ENCODE measurements at places on chromosomes 2 and 18.

DNA sequence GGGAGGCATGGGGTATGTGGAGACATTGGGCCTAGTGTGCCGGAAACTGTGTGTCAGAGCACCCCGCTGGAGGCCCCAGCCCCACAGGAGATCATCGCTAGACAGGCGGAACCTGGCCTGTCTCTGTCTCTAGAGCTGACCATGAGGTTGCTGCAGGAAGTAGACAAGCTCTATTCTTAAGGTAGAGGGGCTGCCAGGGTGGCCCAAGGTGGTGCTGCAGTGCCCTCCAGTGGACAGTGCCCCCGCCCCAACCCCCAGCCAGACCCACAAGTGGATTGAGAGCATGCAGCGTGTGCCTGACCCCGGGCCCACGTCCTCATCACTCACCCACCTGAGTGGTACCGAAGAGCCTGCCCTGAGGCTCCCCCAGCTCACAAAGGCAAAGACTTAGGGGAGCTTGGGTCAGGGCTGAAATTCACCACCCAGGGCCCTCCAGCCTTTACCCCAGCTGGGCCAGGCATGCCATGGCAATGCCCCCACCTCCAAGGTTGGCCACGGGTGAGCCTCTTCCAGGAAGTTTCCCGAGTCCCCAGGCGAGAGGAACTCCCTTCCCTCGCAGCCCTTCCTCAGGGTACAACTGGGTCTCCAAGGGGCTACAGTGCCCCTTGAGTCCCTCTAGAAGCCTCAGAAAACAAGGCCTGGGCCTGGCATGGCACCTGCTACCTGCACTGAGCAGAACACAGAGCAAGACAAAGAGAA lies 155.0 kb downstream of the TTC32 start:
- no peak for DNase-seq

GRCh38 chr2:1738163-1738562 lies 6.2 kb downstream of the PXDN start:
- no peak for DNase-seq

- DNase-seq: no peak
Observed at GRCh38 chr2:37575780-37576179, 95.7 kb downstream of the CDC42EP3 start.

GRCh38 chr2:61220768-61221167 lies 58.8 kb downstream of the C2orf74 start:
- no peak for DNase-seq

- DNase-seq: no peak
Observed at GRCh38 chr18:79926306-79926705, 25.1 kb downstream of the SLC66A2 start.

GRCh38 chr18:39675906-39676305 lies 2110.3 kb upstream of the CELF4 start:
- DNase-seq: no peak

GRCh38 chr18:50013363-50014138 lies 181.4 kb downstream of the MYO5B start:
- DNase-seq: no peak

- DNase-seq: no peak
Observed at GRCh38 chr2:234393354-234393753, 103.5 kb downstream of the ARL4C start.

- DNase-seq: no peak
Observed at GRCh38 chr18:8911408-8912340, 190.8 kb upstream of the NDUFV2 start.

GRCh38 chr2:54652540-54652939 lies 70.9 kb upstream of the EML6 start:
- DNase-seq: no peak

GRCh38 chr2:112625474-112626114 lies 20.1 kb upstream of the SLC20A1 start:
- no peak for DNase-seq

DNA sequence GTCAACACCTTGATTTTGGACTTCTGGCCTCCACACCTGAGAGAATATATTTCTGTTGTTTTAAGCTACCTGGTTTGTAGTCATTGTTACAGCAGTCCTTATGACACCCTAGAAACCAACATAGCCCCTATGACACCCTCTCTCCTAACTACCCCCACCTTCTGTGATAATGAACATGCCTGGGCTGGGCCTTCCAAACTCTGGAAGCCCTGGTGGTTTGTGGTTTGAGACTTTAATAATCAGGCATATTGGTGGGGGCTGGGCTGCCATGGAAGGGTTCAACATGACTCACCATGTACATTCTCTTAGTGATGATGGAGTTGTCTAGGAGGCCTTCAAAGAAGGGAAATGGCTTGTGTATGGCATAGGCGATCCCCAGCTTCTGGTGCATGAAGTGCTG lies 3.3 kb downstream of the SP110 start:
- no peak for DNase-seq

GRCh38 chr2:114762986-114763385 lies 320.5 kb downstream of the DPP10 start:
- DNase-seq: no peak

DNA sequence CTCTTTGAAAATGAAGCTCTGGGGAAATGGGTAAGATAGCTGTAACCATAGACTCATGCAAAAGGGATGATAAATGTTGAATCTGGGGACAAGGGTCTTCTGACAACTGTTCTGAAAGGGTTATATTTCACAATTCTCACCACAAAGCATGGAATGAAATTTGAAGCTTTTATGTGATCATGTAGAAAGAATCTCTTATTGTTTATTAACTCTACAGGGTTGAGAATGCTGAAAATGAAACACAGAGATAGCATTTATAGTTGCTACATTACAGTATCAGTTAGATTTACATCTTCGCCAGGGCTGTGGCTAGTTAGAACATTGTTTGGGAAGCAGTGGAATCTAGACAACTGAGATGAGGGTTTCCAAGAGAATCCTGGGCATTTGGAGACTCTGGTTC lies 97.4 kb upstream of the LHCGR start:
- DNase-seq: no peak
